Right kidney (tissue), 9 donors: ENCODE measurements at places on chromosomes 3 and 15.

DNA sequence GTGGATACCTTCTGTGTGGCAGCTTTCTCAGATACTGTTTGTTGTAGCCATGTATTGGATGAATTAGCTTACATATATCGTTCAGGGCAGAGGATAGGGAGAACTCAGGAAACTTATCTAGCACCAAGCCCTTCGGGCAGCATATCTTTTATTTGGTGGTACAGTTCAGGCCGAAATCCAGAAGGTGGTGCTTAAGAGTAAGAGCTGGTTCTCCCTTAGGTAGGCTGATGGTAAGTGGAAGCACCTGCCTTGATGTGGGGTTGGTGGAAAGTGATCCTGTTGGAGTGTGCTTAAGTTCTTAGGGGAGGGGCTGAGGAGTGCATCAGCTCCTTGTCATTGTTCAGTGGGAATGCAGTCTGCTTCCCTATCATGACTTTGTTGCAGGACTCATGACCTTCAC lies 187.5 kb downstream of the DOCK3 start:
- DNase-seq, result no peak

DNA sequence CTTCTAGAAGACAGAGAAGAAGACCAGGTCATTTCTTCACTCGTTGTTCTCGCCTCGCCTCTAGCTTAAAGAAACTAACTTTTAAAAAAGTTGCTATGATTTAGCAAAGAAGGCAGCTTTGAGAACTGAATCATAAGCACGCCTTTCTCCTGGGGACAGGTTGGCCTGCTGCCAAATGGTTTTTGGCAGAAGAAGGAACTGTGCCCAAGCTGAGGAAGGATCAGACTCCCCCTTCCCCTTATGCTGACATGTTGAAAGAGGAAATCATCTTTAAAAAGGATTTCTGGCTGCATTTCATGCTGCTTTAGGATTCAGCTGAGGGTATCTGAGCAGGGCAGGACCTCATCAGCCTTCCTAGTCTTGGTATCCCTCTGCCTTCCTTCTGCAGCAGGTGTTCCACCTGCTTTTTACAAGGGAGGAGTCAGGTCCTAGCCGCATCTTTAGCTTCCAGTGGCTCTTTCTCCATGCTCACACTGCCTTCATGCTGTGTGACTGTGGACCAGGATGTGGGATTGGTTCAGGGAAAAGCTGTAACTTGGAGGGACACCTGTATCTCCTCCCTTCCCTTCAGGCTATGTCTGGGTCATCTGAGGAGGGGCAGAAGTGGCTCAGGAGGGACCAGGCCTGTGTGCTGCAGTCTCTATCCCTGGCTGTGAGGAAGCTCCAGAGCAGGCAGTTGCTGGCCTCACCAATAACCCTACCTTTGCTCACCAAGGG lies 34.1 kb upstream of the HACD2 start:
- DNase-seq, result no peak

DNA sequence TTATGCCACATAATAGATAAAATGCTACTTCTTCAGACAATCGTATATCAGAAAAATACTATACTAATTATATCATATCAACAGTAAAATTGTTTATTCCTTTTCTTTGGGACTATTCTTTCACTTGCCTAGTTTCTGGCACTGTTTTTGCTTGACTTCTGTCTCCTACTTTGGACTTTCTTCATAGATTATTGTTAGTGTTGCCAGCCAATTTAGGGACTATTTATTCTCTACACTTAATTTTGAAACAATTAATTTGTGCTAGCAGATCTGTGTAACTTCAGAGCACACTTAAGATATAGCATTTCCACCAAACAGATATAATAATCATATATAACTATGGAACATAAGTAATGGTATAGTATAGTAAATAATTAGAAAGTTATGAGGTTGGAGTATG lies 305.6 kb downstream of the CADM2 start:
- DNase-seq, result no peak

GRCh38 chr3:42780892-42781700 lies 8.0 kb upstream of the CCDC13 start:
- DNase-seq, result peak; percentile 40

- no peak for DNase-seq
Measured at GRCh38 chr3:59251869-59252268, 202.0 kb upstream of the CFAP20DC start.

DNA sequence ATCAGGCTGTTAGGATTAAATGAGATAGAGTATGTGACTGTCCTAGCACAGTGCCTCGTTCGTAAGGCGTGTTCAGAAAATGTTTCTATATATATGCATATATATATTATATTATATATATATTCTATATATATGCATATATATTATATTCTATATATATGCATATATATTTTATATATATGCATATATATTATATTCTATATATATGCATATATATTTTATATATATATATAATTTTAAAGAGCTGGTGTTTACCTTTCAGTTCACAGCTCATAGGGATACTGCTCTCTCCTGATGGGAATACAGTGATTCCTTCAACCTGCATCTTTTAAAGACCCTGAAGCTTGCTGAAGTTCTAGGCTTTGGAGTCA lies 702 bp downstream of the NDUFB4 start:
- no peak for DNase-seq

- no peak for DNase-seq
Measured at GRCh38 chr15:34436126-34436955, 1.3 kb downstream of the GOLGA8A start.

GRCh38 chr15:69232765-69233164 lies 65.9 kb upstream of the PAQR5 start:
- no peak for DNase-seq

- DNase-seq, result no peak
Measured at GRCh38 chr3:42019144-42019952, 57.4 kb upstream of the ULK4 start.

GRCh38 chr3:134079111-134079547 lies 49.4 kb upstream of the SLCO2A1 start:
- DNase-seq, result no peak
